ENCODE measurements at places on chromosomes 4 and X.

DNA sequence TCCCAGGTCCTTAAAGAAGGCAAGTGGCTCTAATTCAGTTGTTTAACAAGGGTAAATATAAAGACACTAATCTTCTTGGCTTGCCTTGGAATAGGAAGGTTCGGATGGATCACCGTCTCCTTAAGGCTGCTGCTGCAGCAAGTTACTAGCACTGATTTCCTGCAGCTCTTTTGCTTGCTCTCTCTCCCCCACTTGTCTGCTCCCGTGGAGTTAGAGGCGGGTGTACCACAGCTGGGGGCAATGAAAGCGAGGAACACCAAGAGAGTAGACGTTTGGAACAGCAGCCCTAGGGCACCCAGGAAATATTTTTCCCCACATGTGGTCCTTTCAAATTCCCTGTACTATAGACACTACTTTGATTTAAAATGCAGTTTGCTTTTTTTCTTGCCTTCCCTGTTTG is 202.2 kb downstream of the SH2D1A start:
- DNase-seq: no peak

DNA sequence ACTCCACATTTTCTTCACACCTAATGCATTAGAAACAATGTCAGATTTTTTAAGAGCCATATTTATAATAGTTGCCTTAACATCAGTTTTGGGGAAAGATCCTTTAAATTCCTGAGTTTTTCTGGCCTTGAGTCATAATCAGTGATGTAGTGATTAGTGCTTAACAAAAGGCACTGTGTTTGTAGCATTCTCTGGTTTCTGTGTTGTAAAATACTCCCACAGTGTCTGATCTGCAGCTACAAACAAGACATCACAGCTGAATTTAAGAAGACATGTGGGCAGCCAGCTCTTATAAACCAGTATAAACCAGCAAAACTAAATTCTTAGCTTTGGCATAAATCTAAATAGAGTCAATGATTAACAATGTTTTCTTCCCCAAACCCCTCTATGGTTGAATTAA is 233.8 kb downstream of the FSTL5 start:
- DNase-seq: no peak

DNA sequence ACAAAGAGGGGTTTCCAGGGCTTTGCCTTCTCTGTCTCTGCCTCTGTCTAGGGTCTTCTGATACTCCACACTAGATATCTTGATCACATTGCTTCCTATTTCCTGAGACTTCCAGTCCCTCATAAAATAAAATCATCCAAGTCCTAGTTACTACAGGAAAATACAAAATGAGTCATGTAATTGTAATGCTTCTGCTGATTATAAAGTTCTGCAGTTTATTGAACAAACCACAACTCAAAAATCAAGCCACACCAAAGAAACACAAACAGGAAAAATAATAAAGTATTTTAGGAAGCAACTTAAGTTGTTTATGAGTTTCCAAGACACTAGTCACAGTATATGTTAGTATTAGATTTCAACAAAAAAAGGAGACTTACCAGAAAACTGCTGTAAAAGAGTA is 695.1 kb upstream of the GALNTL6 start:
- DNase-seq: peak; percentile 6

DNA sequence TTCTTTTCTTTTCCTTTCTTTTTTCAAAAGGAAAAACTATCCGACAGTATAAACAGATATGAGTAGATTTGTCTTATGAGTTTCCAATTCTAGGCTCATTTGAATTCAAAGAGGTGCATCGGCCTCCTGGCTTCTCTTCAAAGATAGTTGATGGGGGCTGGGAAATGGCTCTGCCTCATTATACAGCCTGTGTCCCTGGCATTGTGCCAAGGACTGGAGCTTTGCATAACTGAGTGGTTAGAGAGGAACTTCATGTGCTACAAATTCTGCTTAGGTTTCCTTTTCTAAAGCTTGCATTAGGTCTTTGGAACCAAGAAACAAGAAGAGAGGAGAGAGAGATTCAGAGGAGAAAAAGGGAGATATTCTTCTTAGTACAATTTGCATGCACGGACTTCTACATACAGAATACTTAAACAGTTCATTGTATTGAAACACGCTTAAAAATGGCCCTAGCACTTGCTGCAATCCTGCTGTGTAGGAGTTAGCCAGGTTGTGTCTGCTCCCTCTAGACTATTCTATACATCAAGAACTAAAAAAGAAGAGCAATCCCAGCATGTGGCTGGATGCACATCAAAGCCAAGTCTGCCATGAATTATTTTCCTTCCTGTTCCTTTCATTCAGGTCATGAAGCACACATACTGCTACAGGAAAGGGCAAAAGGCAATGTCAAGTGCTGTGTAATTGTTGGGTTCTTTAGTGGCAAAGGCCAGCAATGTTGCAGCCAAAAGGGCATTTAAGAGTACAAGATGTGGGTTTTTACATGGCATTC is 70.9 kb downstream of the INTS12 start:
- DNase-seq: peak; percentile 26

GRCh38 chrX:130280901-130281300 is 12.2 kb upstream of the ZNF280C start:
- no peak for DNase-seq

DNA sequence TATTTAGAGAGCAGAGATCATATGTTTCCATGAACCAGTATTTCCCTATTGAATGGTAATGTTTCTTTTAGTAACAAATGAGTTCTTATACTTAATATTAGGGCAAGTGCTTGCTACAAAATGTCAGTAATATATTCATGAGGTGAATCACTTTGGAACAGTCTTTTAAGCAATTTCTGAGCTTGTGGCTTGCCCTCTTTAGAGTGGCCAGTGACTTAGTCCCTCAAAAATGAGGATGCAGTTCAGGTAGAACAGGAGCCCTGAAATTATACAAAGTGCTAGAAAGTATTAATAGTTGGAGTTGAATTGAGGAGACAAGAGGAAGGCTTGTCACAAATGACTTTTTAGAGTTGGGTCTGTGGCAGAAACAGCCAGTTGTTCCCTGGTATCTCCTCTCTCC is 53.4 kb upstream of the PITX2 start:
- peak; percentile 7 for DNase-seq

DNA sequence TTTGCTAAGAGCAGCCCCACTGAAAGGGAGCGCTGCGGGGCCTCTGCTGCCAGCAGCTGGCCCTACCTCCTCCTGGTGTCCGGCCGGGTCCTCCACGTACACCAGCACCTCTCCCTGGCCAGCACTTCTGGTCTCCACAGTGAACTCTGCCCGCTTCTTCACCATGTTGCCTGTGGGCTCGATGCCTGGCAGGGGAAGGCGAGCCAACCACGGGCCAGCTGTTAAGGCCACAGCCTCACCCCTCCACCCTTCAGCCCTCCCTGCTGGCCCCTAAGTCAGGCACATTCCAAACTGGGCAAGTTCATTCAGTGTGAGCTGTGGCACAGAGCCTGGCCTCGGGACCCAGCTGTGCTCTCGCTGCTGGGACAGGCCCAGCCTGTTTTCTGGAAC is 7.8 kb downstream of the FLNA start:
- DNase-seq: no peak

DNA sequence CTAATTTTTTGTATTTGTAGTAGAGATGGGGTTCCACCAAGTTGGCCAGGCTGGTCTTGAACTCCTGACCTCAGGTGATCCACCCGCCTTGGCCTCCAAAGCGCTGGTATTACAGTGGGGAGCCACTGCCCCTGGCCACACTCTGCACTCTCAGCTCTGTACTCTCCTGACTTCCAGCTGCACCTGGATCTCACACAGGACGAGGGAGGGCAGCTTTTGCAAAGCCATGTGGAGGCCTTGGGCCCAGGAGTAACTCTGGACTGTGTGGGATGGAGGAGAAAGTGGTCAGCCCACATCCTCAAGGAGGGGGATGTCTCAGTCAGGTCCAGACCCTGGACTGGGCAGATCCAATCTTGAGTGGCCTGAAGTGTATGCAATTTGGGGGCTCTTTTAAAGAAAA is 23.0 kb downstream of the NAT8L start:
- no peak for DNase-seq

GRCh38 chr4:38944440-38944839 is 76.8 kb downstream of the FAM114A1 start:
- no peak for DNase-seq

GRCh38 chrX:30637874-30638815 is 15.1 kb upstream of the GK start:
- DNase-seq: no peak

- DNase-seq: peak; percentile 48
These were observed 353.3 kb upstream of the EMCN start for GRCh38 chr4:100870940-100871772.

- DNase-seq: no peak
These were observed 1382.6 kb downstream of the ARAP2 start for GRCh38 chr4:34861666-34862065.

DNA sequence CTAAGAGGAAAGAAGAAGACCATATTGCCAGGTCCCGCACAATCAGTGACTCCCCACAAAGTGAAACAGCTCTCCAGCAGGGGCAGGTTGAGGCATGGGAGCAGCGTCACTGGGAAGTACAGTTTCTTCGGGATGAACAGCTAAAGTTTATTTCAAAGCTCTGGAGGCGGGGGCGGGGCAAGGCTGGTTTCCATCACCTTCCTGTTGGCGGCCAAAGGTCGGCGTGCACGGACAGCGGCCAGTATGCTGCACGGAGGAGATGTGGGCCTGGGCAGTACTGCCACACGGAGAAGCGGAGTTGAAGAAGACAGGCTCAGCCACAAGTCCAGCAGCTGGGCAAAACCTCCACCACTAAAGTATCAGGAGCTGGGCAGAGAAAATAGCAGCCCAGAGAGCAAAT is 951 bp upstream of the ZNF518B start:
- no peak for DNase-seq

DNA sequence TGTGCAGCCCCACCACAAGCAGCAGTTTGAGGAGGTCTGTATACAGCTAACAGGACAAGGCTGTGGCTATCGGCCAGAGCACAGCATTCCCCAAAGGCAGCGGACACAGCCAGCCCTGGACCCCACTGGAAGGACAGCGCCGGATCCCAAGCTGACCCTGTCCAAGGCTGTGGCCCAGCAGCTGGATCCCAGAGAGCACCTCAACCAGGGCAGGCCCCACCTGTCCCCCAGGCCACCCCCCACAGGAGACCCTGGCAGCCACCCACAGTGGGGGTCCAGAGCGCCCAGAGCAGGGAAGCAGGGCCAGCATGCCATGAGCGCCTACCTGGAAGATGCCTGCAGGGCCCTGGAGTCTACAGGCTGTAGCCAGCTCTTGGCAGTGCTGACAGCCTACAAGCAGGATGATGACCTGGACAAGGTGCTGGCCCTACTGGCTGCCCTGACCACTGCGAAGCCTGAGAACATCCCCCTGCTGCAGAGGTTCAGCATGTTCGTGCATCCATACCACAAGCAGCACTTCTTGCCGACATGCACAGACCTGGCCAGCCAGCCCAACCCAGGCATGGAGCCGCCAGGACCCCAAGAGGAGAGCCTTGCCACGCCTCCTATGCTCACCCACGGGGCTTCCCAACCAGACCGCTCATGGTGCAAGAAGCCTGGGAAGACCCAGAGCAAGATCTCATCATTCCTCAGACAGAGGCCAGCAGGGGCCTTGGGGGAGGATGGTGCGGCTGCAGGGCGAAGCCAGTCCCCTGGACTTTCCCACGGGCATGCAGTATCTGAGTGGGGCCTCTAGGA is 62.0 kb downstream of the ALPK1 start:
- DNase-seq: no peak

- DNase-seq: peak; percentile 21
These were observed 29.4 kb upstream of the OPHN1 start for GRCh38 chrX:68462653-68463052.

DNA sequence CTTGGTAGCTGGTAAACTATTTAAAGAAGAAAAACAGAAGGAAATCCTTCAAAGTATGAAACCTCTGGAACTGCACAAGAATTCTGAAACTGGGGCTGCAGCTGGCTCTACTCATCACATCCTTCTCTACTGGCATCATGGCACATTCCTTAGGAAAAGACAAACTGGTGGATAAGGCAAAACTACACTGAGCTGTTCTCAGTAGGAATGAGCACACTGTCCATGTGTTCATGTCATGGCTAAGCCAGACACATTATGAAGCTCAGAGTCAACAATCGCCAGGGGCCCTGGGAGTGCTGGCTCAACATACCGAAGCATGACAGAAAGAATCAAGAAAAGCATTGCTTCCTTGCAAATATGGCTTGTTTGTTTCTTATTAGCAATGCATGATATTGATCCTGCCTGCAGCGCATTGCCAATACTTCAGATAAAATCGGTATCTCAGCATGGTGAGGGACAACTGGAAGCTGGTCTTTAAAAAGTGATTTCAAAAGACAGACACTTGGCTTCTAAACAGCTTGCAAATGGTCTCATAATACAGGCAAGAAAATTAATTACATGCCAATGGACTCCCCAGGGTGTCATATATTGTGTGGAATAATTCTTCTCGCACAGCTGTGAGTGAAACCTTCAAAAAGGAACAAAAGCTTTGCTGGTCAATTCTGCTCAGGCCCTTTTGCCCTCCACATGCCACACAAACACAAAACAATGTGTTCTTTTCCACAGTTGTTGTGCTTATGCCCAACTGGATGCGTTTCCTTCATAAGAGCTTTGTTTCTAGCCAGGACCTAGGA is 300.2 kb upstream of the VCX start:
- no peak for DNase-seq

DNA sequence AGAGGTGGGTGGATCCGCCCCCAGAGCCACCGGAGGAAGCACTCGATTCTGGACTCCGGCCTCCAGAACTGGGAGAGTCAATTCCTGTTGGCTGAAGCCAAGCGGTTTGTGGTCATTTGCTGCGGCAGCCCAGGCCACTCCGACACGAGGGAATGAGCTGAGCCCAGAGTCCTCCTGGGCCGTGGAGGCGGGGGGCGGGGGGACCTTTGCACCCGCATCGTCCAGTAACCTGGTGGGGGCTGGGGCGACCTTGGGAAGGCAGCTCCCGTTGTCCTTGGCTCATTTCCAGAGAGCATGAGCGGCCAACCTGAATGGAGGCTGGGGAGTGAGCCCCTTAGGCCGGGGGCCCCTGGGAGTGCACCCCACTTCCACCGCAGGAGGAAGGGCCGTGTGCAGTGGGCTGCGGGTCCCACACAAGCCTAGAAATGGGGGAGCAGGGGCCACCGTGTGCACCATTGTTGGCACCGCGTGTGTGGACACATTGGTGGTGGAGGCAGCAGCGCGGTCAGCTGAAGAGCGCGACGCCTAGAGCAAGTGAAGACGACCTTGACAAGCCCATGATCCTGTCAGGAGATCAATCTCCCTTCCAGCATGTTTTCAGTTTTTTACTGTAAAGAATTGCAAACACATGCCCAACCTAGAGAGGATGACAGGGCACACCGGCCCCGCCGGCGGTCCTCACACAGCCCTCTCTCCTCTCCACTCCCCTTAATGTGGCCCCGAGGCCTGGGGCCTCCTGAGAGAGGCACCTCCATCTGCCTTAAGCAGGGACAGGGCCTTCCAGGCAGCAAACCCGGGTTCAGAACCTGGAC is 19.9 kb upstream of the DUSP9 start:
- no peak for DNase-seq

GRCh38 chr4:144480068-144480467 is 165.9 kb upstream of the HHIP start:
- no peak for DNase-seq

DNA sequence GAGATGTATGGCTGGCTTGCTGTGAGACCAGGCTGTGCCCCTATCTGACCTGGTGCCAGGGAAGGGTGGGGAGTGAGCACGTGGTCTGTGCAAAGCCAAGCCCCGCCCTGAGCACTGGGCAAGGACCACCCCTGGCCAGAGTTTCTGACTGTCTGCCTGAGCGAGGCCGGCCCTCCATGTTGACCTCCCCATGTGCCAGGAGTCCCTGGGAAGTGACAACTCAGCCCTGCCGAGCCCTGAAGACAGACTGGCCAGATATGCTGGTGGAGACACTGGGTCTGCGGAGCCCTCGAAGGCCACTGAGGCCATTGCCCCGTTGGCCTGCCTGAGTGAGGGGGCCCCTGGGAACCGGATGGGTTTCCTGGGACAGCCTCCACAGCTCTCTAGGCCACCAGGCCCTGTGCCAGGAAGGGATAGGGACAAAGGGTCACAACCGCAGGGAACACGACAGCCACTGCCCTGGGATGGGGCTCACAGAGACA is 7.1 kb upstream of the BGN start:
- DNase-seq: no peak

Data from bronchial epithelial cell (primary cell).